ENCODE measurements at places on chromosomes 7 and 10.

GRCh38 chr10:34811126-34811967 lies 3.7 kb downstream of the PARD3 start:
- DNase-seq: no peak

DNA sequence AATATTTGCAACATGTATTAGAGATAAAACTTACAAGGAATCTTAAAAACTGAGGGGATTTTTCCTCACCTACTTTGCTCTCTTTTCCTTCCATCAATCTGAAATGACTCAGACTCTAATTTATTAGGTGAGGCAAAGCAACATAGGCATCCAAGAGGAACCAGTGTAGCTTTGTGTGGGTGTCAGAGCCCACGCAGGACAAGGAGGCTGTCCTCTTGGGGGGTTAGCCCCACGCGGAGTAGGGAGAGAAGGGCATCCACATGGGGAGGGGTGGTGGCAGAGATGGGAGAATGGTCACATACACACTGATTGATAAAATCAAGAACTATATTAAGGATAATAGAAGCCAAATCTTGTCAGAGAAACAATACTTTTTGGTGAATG lies 33.8 kb upstream of the ARMS2 start:
- no peak for DNase-seq

GRCh38 chr7:130891254-130892094 lies 157.5 kb upstream of the KLF14 start:
- DNase-seq: no peak

GRCh38 chr7:72785166-72785955 lies 42.6 kb downstream of the TYW1B start:
- no peak for DNase-seq

DNA sequence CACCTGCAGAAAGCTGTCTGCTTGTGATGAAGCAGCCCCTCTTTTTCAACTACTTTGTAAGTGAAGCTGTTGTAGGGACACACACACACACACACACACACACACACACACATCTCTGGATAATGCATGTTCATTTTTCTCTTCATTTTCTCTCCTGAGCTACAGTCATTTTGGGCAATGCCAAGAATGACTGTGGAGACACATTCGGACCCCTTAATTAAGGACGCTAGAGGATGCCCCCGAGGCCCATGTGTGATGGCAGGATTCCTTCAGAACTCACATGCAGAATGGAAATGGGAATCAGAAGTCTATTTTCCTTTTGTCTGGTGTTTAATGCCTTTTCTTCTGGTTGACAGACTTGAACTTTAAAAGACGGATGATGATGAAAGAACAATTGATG lies 56.6 kb downstream of the CLRN3 start:
- DNase-seq: no peak

- DNase-seq: no peak
Measured at GRCh38 chr10:86200269-86200668, 166.3 kb downstream of the GRID1 start.

- DNase-seq: no peak
Measured at GRCh38 chr7:31256506-31256905, 84.0 kb downstream of the NEUROD6 start.

DNA sequence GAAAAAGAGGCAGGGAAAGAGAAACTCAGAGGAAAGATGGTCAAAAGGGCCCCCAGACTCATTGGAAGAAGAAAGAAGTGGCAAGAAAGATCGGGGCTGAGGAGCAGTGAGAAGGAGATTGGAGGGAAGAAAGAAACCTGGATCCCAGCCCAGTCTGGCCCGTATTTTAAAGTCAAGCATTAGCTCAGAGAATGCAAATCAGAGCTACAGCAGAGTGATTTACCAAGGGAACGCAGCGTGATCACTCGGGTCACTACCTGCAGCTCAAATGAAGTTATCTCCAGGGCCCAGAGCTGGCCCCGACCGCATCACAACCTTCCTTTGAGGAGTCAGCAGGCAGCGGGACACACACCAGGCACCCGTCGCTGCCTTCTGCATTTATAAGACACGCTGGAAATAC lies 72.8 kb downstream of the CARD11 start:
- no peak for DNase-seq

All from stimulated activated CD4-positive, alpha-beta T cell treated with anti-CD3 and anti-CD28 coated beads, Interleukin-15, amount 100 ng/mL, for 24 hours (primary cell).